Thoracic aorta endothelial cell (primary cell): ENCODE measurements at places on chromosomes 2 and 18. TPM values are rescaled to one million over a fixed set of nuclear protein-coding genes. Genes with fewer than 3 reads are reported as not detected.

The MC4R gene
- total RNA-seq, result not detected in 2 replicates

The XRCC5 gene
- 418 and 432 TPM in 2 replicates for total RNA-seq

The KIF3C gene
- 19.2 and 22.2 TPM in 2 replicates for total RNA-seq

The C1QL2 gene
- not detected in 2 replicates for total RNA-seq

The ADRA2B gene
- not detected in 2 replicates for total RNA-seq

The ONECUT2 gene
- total RNA-seq, result under 0.01 TPM in 2 replicates

The HOXD10 gene
- total RNA-seq, result not detected in 2 replicates

The FKBP1B gene
- 11.2 and 13.4 TPM in 2 replicates for total RNA-seq

The RAPGEF4 gene
- total RNA-seq, result 4.5 and 11.6 TPM in 2 replicates

The LDAH gene
- total RNA-seq, result 22.1 and 34.0 TPM in 2 replicates

The KANSL1L gene
- 13.8 and 14.0 TPM in 2 replicates for total RNA-seq

The CYS1 gene
- 0.07 TPM in 1 of 2 replicates, not detected in the other for total RNA-seq

The ITGAV gene
- 235 and 337 TPM in 2 replicates for total RNA-seq

The G6PC2 gene
- not detected in 2 replicates for total RNA-seq

The GAREM2 gene
- total RNA-seq, result 1.1 TPM in 2 replicates

The CERKL gene
- total RNA-seq, result not detected in 2 replicates

The L3MBTL4 gene
- total RNA-seq, result under 0.01 and 0.57 TPM in 2 replicates

The UPP2 gene
- not detected in 2 replicates for total RNA-seq
